Right cardiac atrium (tissue), 5 donors: ENCODE measurements at places on chromosomes 6 and 20.

GRCh38 chr20:25082498-25082873, 545 bp upstream of the VSX1 start:
- DNase-seq: no peak

GRCh38 chr6:63521475-63522210, 50.6 kb upstream of the LOC128125822 start:
- no peak for DNase-seq

- no peak for DNase-seq
Measured at GRCh38 chr6:81253821-81254220, 498.7 kb downstream of the TENT5A start.

GRCh38 chr20:32675223-32675975, 1.7 kb upstream of the C20orf203 start:
- DNase-seq: no peak

GRCh38 chr20:1623501-1624205, 3.8 kb upstream of the SIRPB1 start:
- DNase-seq: no peak

- no peak for DNase-seq
Measured at GRCh38 chr6:127129251-127129650, 10.8 kb downstream of the RSPO3 start.

DNA sequence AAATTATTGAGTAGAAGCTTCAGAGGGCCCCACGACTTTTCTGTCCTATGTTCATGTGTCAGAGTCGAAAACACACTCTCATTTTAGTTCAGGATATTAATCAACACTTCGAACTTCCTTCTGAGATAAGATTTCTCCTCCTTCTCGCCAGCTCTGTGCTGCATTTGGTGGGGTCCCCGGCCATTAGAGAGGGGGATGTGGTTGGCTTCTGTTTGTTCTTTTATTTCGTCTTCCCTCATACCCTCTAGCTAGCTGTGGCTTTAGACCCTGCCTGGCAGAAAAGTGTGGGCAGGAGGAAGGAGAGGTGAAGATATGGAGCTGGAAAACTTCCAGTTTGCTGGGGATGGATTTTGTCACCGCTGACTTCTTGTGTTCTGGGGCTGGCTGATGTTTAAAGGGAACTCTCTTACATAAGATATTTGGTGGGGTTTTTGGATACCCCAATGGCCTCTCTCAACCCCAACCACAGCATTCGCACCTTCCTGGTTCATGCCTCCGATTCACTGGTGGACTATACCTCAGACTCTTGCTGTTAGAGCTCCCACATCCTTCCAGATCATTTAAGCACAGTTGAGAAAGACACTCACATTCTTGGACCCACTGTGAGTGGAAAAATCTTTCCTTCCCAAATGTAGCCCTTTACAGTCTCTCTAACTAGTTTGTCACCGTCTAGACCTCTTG, 30.7 kb upstream of the TMX4 start:
- DNase-seq: no peak

- no peak for DNase-seq
Measured at GRCh38 chr6:168865-169455, 123.3 kb upstream of the DUSP22 start.
